ENCODE measurements at places on chromosomes 3 and 15.

- no peaks in the 10 kb centered on the region for H3K4me1 ChIP-seq
- H3K27me3 ChIP-seq, result no peaks in the 10 kb centered on the region
- no peak overlapping the region for H3K4me3 ChIP-seq
- no peak for DNase-seq
Observed at GRCh38 chr3:123618768-123619484, 34.1 kb upstream of the HACD2 start.

- DNase-seq, result no peak
- no peaks in the 10 kb centered on the region for H3K36me3 ChIP-seq
- peaks cover 37% of the 10 kb centered on the region for H3K27me3 ChIP-seq
- peak overlapping the region; percentile 59 for H3K27ac ChIP-seq
- no peaks in the 10 kb centered on the region for H3K4me1 ChIP-seq
- H3K4me3 ChIP-seq, result no peak overlapping the region
Observed at GRCh38 chr3:46874430-46874829, 3.1 kb upstream of the PTH1R start.

DNA sequence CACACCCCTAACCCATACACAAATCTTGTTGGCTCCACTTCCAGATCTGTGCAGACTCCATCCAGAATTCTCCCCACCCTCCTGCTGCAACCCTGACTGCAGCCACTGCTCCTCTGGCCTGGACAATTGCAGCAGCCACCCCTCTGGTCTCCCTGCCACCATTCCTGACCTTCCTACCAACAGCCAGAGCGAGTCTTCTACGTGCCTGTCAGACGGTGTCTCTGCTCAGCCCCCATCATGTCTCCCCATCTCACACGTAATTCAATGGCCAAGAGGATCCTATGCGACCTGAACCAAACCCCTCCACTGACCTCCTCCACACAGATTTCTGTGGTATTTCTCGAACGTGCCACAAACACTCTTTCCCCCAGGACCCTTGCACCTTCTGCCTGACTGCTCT is 103.3 kb downstream of the TPRA1 start:
- DNase-seq, result no peak
- H3K27ac ChIP-seq, result no peak overlapping the region
- H3K4me3 ChIP-seq, result no peak overlapping the region
- no peaks in the 10 kb centered on the region for H3K36me3 ChIP-seq

GRCh38 chr3:188605231-188605630 is 451.3 kb downstream of the LPP start:
- no peak for DNase-seq
- H3K27ac ChIP-seq, result no peak overlapping the region
- H3K4me3 ChIP-seq, result no peak overlapping the region
- H3K36me3 ChIP-seq, result peaks cover 9% of the 10 kb centered on the region
- H3K27me3 ChIP-seq, result no peaks in the 10 kb centered on the region

DNA sequence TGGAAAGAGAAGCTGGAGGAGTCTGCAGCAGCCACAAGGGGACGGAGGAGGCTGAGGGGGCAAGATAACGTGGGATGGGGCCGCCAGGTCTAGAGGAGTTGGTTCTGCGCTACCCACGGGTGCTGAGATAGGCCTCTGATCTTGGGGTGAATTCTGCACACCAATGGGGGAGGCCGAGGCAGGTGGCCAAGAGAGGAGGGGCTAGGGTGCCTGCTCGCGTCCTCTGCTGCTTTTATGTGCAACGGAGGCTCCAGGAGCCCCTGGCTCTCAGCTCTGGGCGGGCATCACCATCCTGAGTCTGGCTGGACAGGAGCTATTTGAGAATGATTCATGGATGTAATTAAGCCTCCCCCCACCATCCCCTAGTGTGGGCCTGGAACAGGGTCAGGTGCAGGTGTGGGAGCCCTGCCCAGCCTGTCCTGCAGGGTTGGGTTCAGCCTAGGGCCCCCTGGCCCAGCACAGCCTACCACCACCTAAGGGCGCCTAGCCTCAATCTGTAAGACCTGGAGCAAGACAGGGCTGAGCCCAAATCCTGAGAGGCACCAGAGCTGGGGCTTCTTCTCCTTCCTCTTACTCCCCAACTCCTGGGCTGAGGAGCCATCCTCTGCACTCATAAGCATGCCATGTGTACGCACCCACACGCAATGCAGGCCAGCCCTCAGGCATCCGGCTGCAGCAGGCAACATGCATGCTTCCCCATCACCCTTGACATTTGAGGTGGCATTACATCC is 32.3 kb upstream of the SEMA3F start:
- H3K4me1 ChIP-seq, result peaks cover 11% of the 10 kb centered on the region
- no peak overlapping the region for H3K4me3 ChIP-seq
- H3K27me3 ChIP-seq, result no peaks in the 10 kb centered on the region
- peaks cover 43% of the 10 kb centered on the region for H3K36me3 ChIP-seq
- H3K27ac ChIP-seq, result peak overlapping the region; percentile 61

DNA sequence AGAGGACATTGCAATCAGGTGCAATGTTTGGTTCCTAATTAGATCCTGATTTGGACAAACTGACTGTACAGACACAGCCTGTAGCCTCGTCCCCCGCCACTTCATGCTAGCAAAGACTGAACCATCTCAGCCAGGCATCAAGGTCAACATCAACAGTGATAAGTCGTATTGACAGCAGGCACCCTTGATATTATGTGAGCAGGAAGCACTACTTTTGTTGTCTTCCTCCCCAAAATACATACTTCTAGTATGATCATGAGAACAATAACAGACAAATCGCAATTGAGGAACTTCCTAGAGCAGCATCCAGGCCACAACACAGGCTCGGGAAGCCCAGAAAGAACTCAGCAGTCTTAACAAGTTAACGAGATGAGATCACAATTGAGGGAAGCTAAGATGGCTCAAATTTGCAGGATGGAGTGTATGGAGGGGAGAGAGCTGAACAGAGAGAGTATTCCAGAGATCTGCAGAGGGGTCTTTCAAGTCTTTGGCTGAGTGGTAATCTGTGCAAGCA is 20.4 kb downstream of the TGM5 start:
- H3K27ac ChIP-seq, result no peak overlapping the region
- no peaks in the 10 kb centered on the region for H3K27me3 ChIP-seq
- DNase-seq, result no peak
- H3K4me3 ChIP-seq, result no peak overlapping the region

DNA sequence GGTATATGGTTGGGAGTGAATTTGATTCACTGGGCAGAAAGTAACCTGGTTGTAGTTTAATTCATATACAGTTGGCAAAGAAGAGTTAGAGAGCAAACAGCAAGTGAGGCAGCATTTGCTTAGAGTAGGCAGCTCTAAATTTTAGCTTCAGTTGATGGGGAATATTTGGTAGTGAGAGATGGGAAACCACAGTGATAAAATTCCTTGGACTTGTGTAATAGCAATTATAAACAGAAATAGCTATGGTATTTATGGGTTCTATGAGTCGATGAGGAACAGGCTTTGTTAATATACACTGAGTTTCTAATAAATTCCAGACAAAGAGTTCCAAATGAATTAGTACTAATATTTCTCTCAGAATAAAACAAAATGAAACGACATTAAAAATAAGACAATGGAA is 894.0 kb downstream of the ROBO2 start:
- no peak overlapping the region for H3K4me3 ChIP-seq
- no peak for DNase-seq
- no peaks in the 10 kb centered on the region for H3K27me3 ChIP-seq
- H3K4me1 ChIP-seq, result no peaks in the 10 kb centered on the region

- no peak overlapping the region for H3K4me3 ChIP-seq
- peaks cover 4% of the 10 kb centered on the region for H3K36me3 ChIP-seq
- peaks cover 5% of the 10 kb centered on the region for H3K4me1 ChIP-seq
Observed at GRCh38 chr15:67632261-67632660, 89.8 kb downstream of the MAP2K5 start.

DNA sequence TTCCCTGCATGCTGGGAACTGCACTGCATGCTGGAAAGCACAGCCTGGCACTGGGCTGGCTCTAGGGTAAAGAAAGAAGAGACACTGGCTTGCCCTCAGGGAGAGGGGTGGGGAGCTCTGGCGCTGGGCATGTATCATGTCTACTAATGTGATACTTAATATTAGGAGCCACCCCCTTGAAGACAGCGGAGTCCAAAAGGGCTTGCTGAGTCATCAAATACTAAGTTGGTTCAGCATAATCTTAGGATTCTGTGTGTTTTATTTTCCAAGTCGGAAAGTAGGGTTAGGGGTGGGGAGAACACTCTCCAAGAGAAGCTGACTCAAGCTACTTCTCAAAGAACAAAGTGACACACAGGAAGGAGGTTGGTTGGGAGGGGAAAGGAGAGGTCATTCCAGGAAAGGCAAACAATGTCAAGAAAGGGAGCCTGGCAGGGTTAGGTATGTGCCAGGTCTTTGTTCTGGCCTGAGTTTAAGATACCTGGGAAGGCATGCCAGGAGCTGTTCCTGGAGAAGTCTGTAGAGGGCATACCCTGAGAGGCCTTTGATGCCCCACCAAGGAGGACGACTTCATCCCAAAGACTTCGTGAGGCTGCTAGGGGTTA is 237.8 kb upstream of the NR2E3 start:
- H3K4me1 ChIP-seq, result no peaks in the 10 kb centered on the region
- H3K27me3 ChIP-seq, result peaks cover 59% of the 10 kb centered on the region
- DNase-seq, result no peak

- no peaks in the 10 kb centered on the region for H3K27me3 ChIP-seq
- H3K4me1 ChIP-seq, result no peaks in the 10 kb centered on the region
- H3K36me3 ChIP-seq, result peaks cover 2% of the 10 kb centered on the region
- no peak for DNase-seq
- H3K4me3 ChIP-seq, result no peak overlapping the region
- no peak overlapping the region for H3K27ac ChIP-seq
Observed at GRCh38 chr3:188125076-188125475, 28.9 kb upstream of the LPP start.

DNA sequence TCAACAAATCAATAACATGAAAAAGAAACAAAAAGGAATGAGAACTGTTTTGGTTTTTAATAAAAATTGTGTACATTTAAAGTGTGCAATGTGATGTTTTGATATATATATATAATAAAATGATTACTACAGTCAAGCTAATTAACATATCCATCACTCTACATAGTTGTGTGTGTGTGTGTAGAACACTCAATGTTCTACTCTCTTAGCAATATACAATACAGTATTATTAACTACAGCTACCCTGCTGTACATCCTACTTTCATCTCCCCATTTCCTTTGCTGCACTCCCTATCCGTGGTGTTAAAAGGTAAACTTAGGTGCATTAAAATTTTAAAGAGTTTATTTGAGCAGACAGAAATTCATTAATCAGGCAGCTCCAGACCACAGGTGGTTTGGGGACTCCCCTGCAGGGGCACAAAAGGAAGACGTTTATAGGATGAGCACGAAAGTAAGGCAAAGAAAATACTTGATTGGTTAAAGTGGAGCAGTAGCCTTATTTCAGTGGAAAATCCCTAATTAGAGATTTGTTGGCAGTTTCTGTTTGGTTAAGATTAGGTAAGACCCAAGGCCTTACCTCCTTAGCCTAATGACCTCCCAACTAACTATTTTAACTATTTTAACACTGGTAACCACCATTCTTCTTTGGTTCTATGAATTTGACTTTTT is 61.8 kb upstream of the SNRK start:
- no peaks in the 10 kb centered on the region for H3K27me3 ChIP-seq
- H3K27ac ChIP-seq, result peak overlapping the region; percentile 7
- H3K4me1 ChIP-seq, result peaks cover 24% of the 10 kb centered on the region

GRCh38 chr3:187920913-187921312 is 175.6 kb upstream of the BCL6 start:
- no peak overlapping the region for H3K4me3 ChIP-seq
- H3K36me3 ChIP-seq, result peaks cover 8% of the 10 kb centered on the region
- no peaks in the 10 kb centered on the region for H3K27me3 ChIP-seq

- peaks cover 52% of the 10 kb centered on the region for H3K4me1 ChIP-seq
- peaks cover 54% of the 10 kb centered on the region for H3K36me3 ChIP-seq
Observed at GRCh38 chr3:156675830-156676767, 1.7 kb downstream of the TIPARP start.

DNA sequence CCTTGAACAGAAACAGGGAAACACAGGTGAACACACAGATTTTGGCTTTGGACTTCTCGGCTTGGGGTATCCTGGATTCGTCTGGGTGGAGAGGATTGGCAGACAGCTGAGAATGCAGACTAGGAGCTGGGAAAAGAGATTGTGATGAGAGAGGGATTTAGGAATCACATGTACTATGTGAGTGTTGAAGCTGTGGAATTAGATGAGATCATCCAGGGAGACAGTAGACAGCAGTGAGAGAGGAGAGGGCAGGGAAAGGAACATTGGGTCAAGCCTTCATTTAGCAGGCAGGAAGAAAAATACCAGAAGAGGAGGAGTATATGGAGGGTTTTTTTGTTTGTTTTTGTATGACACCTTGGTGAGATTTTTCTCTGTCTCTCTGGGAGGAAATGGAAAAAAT is 262.1 kb upstream of the TBL1XR1 start:
- H3K4me3 ChIP-seq, result no peak overlapping the region
- H3K27ac ChIP-seq, result no peak overlapping the region
- H3K27me3 ChIP-seq, result no peaks in the 10 kb centered on the region
- DNase-seq, result no peak
- peaks cover 4% of the 10 kb centered on the region for H3K4me1 ChIP-seq

DNA sequence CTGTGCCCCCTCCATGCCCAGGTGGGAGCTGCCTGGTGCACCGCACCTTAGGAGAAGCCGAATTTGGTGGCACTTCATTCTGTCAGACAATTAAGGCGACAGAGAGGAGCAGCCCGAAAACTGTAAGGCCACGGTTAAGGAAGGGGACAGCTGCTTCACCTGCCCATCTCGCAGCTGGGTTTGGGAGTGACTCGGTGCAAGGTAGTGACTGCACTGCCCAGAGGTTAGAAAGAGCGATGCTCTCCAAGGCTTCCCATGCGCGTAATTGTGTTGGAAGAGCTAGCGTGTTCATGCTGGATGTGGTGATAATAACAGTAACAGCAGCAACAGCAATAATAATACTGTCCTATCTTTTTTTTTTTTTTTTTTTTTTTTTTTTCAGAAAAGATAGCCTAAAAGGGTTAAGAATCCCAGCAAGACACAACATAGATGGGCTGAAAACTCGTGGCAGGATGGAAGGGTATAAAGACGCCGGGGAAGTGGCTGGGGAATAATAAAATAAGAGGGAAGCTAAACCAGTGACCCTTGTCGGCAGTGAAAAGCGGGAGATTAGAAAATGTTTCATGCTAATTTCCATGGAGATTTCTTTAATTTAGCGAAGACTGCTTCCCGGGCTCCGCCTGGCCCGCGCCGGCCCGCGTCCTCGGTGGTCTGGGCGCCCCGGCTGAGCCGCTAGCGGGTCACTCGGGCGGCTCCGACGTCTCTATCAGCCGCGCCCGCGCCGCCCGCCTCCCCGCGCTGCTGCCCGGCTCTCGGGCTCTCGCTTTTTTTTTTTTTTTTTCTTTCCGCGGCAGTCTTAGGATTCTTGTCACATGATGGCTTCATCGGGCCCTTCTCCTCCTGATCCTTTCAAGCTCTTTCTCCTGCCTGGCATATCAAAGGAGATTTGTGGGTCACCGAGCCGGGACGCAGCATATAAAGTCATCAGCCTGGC is 617.1 kb downstream of the NR2F2 start:
- no peak overlapping the region for H3K27ac ChIP-seq
- no peak overlapping the region for H3K4me3 ChIP-seq
- DNase-seq, result no peak
- H3K4me1 ChIP-seq, result no peaks in the 10 kb centered on the region
- peaks cover 38% of the 10 kb centered on the region for H3K27me3 ChIP-seq

DNA sequence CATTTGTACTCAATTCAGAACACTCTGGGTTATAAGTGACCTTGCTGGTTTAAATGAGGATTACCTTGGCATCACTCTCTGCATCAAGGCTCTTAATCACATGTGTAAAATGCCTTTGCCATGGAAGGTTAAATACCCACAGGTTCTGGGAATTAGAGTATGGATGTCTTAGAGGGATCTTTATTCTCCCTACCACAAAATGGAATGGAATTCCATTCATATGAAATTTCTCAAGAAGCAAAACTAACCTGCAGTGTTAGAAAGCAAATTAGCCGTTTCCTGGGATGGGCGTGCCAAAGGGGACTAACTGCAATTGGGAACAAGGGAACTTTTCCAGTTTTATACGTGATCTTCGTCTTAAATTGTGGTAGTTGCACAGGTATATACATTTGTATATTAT is 39.8 kb downstream of the TBL1XR1 start:
- no peak for DNase-seq
- H3K27ac ChIP-seq, result peak overlapping the region; percentile 16
- H3K4me1 ChIP-seq, result peaks cover 60% of the 10 kb centered on the region
- H3K36me3 ChIP-seq, result peaks cover 10% of the 10 kb centered on the region
- no peaks in the 10 kb centered on the region for H3K27me3 ChIP-seq

Data from central memory CD8-positive, alpha-beta T cell (primary cell).